Naive thymus-derived CD8-positive, alpha-beta T cell (primary cell): ENCODE measurements at places on chromosomes 13 and 19. TPM values are rescaled to one million over a fixed set of nuclear protein-coding genes. Genes with fewer than 3 reads are reported as not detected.
A peak's percentile ranks its signal among the peaks of the same experiment; 100 is the strongest.

DNA sequence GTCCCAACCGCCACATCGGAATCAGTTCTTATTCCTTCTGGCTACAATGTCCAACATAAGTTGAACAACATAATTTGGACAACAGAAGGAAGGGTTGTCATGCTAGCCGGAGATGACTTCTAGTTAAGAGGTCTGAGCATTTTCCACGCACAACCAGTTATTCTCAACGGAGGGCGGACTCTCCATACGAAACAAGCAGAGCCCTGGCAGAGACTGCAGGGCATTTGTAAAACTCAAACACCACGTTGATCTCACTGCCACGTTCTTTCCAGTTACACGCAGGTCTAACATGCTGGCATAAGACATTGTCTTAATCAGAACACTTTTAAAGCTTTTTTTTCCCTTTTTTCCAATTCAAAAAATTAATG is 38.3 kb upstream of the DCUN1D2 start:
- no peak overlapping the region for H3K27ac ChIP-seq
- no peaks in the 10 kb centered on the region for H3K27me3 ChIP-seq
- no peak overlapping the region for H3K4me3 ChIP-seq
- peaks cover 30% of the 10 kb centered on the region for H3K36me3 ChIP-seq
- no peak for DNase-seq

Gene MISP3
- 0.99 TPM for total RNA-seq

Gene NECTIN2
- total RNA-seq, result 0.93 TPM

- H3K27me3 ChIP-seq, result no peaks in the 10 kb centered on the region
- peak overlapping the region; percentile 100 for H3K4me3 ChIP-seq
- H3K27ac ChIP-seq, result peak overlapping the region; percentile 99
- peaks cover 27% of the 10 kb centered on the region for H3K4me1 ChIP-seq
- peak; percentile 65 for DNase-seq
Observed at GRCh38 chr19:4911786-4912672, 2.7 kb downstream of the UHRF1 start.

GRCh38 chr19:38213911-38214625 is 10.0 kb downstream of the DPF1 start:
- peak; percentile 50 for DNase-seq
- H3K36me3 ChIP-seq, result peaks cover 10% of the 10 kb centered on the region
- H3K27ac ChIP-seq, result peak overlapping the region; percentile 83
- peak overlapping the region; percentile 47 for H3K4me3 ChIP-seq
- peaks cover 68% of the 10 kb centered on the region for H3K27me3 ChIP-seq
- peaks cover 23% of the 10 kb centered on the region for H3K4me1 ChIP-seq

DNA sequence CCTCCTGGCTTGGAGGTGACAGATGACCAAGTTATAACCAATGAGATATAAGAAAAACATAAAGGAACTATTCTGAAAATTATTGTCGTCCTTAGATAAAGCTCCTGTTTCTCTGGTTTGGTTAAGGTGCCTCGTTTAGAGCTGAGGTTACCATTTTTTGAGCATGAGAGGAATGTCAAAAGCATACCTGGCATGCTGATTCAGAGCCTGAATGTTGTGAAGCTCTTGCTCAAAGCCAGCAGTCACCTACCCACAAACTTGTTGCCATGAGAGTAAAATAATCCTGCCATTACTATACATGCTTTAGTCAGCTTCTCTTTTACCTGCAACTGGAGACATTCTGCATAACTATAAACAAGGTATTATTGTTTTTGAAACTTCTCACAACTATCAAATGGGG is 1116.2 kb downstream of the DIAPH3 start:
- no peak for DNase-seq
- H3K27ac ChIP-seq, result no peak overlapping the region
- H3K4me1 ChIP-seq, result no peaks in the 10 kb centered on the region

Gene OR4F17
- total RNA-seq, result not detected

Gene PLIN5
- total RNA-seq, result 2.3 TPM

Gene IZUMO2
- total RNA-seq, result not detected

GRCh38 chr13:95547531-95548167 is 4.9 kb upstream of the CLDN10 start:
- no peak overlapping the region for H3K27ac ChIP-seq
- peaks cover 2% of the 10 kb centered on the region for H3K36me3 ChIP-seq
- H3K4me1 ChIP-seq, result peaks cover 6% of the 10 kb centered on the region
- no peak for DNase-seq
- peaks cover 44% of the 10 kb centered on the region for H3K27me3 ChIP-seq
- H3K4me3 ChIP-seq, result no peak overlapping the region

GRCh38 chr19:33740811-33741396 is 55.8 kb upstream of the KCTD15 start:
- H3K27ac ChIP-seq, result no peak overlapping the region
- H3K27me3 ChIP-seq, result peaks cover 27% of the 10 kb centered on the region
- no peaks in the 10 kb centered on the region for H3K36me3 ChIP-seq
- no peaks in the 10 kb centered on the region for H3K4me1 ChIP-seq

DNA sequence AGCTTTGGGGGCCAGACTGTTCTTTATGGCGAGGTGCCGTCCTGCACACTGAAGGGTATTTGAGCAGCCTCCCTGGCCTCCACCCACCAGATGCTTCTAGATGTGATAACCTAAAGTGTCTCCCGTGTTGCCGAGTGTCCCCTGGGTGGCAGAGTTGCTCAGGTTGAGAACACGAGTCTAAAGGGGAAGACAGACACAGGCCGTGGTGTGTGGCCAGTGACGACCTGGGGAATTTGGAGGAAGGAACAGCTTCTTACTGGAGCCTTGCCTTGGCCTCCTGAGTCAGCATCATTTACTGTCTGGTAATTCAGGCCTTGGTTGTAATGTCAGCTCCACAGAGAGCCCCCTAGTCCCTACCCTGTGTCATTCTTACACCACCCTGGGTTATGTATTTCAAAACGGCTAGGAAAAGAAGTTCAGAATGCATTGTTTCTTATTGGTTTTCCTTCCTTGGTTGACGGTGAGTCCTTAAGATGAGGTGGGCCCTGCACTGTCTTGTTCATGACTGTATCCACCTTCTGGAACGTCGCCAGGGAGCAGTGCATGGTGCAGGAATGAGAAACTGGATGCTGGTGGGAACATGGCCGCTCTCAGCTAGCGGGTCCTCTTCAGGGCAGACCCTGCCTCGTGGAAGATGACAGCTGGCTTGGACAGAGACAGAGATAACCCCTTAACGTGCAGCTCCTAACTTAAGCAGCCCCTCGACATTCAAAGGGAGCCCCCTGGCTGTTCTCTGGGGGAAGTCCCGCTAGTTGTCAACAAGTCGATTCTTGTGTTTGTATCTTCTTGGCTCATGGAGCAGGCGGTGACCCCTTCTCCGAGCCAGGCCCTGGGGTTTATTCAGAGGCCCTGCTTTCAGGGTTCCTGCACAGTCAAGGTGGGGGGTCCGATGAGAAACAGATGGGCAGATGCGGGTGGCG is 7.2 kb downstream of the SIN3B start:
- H3K4me3 ChIP-seq, result no peak overlapping the region
- H3K27ac ChIP-seq, result no peak overlapping the region
- no peak for DNase-seq
- H3K27me3 ChIP-seq, result no peaks in the 10 kb centered on the region

DNA sequence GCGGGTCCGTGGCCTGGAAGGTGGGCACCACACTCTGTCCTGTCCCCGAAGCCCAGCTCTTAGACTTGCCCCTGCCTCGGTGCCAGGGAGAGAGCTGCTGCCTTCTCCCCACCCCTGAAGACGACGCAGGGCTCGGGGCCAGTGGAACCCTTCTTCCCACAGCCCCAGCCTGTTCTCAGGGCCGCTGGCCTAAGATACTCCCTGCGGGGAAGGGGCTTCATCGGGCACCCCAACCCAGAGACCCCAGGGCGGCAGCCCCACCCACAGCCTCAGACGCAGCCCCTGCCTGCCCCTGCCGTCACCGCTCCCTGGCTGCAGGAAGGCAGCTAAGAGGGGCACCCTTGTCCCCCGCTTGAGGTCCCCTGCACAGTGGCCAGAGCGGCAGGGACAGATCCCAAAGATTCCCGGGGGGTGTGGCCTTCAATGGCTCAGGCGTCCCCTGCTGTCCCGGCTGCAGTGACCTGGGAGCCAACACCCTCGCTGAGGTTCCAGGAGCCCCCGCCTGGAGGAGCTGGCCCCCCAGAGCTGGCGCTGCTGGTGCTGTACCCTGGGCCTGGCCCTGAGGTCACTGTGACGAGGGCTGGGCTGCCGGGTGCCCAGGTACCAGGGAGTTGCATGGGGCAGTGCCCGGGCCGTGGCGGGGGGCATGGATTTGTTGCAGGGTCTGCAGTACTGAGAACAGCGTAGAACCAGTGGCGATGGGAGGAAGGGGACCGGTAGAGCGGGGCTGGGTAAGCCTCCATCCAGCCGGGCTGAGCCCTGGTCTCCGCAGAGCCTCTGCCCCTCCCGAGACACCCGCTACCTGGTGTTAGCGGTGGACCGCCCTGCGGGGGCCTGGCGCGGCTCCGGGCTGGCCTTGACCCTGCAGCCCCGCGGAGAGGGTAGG is 1.0 kb downstream of the AMH start:
- no peak overlapping the region for H3K27ac ChIP-seq
- H3K4me3 ChIP-seq, result peak overlapping the region; percentile 24
- no peaks in the 10 kb centered on the region for H3K36me3 ChIP-seq
- peaks cover 9% of the 10 kb centered on the region for H3K4me1 ChIP-seq
- DNase-seq, result no peak

DNA sequence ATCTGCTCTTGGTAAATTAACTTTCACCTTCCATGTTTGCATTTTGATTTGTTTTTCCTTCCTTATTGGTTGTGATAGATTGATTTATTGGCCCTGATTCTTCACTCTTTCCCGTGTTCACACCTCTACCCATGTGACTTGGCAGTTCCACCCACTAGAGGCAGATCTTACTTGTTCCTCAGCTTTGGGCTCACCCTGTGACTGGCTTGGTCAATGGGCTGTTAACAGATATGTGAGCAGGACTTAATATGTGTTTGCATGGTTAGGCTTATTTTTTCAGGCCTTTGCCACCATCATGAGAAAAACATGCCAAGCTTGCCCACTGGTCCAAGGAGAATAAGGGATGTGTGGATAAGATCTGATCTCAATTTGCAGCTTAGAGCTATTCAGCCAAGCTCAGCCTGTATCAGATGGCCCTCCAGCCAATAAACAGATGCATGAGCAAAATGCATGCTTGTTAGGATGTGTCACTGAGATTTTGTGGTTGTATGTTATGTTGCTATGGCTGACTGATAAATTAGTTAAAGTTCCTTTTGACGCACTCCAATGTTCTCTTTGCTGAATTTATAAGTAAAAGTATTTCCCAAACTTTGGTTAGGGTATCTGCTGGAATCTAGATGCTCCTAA is 48.0 kb downstream of the RGCC start:
- peaks cover 15% of the 10 kb centered on the region for H3K4me1 ChIP-seq
- no peak overlapping the region for H3K4me3 ChIP-seq
- H3K27ac ChIP-seq, result no peak overlapping the region
- H3K27me3 ChIP-seq, result no peaks in the 10 kb centered on the region
- no peak for DNase-seq

Gene CCDC8
- not detected for total RNA-seq

- no peaks in the 10 kb centered on the region for H3K4me1 ChIP-seq
- no peak for DNase-seq
- no peak overlapping the region for H3K4me3 ChIP-seq
- peaks cover 4% of the 10 kb centered on the region for H3K36me3 ChIP-seq
- H3K27me3 ChIP-seq, result no peaks in the 10 kb centered on the region
Observed at GRCh38 chr13:37364007-37364406, 234.6 kb downstream of the POSTN start.

DNA sequence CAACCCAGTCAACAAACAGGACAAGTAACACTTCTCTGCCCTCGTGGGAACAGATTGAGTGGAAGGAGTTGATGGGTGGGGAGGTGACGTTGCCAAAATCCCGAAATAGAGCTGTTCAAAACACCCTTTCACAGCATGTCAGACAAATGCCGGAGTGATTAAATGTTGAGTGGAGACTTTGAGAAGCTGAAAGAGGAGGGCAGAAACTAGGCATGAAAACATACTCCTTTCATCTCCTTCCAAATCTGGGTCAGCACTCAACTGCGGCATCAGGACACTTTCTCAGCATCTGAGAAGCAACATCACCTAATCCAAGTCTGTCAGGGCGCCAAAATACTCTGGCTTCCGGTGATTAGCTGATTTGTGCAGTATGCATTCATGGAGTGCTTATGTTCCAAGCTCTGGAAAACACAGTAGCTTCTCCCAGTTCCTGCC is 51.5 kb upstream of the MRI1 start:
- no peak overlapping the region for H3K27ac ChIP-seq
- H3K27me3 ChIP-seq, result peaks cover 26% of the 10 kb centered on the region
- no peaks in the 10 kb centered on the region for H3K4me1 ChIP-seq
- H3K4me3 ChIP-seq, result no peak overlapping the region

GRCh38 chr13:84831666-84832657 is 949.7 kb upstream of the SLITRK1 start:
- H3K4me3 ChIP-seq, result no peak overlapping the region
- no peaks in the 10 kb centered on the region for H3K27me3 ChIP-seq
- H3K27ac ChIP-seq, result no peak overlapping the region
- H3K36me3 ChIP-seq, result no peaks in the 10 kb centered on the region

DNA sequence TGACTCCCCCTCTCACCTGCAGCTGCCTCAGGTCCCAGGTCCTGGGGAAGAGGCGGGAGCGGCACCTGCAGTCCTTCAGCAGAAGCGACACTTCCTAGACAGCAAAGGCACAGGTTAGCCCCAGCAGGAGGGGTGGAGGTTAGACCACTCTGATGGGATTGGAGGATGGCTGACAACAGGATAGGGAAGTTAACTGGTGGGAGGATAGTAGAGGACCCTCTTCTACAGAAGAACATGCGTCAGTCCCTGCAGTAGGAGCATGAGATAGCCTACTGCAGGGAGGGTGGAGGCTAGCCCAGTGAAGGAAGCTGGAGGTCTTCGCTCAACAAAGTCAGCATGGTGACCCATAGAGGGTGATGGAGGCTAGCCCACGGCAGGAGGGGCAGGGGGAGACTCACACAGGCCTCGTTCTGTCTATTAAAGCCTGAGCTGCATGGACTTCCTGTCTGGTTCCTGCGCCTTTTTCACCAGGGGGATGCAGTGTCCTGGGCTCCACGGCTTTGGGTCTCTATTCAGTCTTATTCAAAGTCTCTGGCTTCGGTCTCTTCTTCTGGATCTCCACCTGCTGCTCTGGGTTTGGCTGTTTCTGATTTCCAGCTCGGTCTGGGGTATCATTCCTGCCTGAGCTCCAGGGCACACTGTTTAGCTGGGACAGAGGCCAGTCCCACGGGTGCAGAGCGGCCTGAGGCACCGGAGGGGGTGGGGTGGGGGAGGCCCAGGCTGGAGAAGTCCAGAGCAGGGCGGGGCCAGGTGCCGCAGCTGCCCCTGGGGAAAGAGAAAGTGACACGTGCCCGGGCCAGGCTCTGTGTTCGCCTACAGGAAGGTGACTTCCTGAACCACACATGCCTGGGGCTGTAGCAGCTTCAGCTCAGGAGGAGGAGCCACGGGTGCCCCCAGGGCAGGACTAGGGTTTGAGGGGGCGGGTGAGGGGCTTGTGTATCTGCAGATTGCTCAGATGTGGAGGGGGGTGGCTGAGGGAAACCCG is 7.3 kb downstream of the IFNL3 start:
- H3K27ac ChIP-seq, result peak overlapping the region; percentile 92
- H3K36me3 ChIP-seq, result no peaks in the 10 kb centered on the region
- DNase-seq, result peak; percentile 16
- H3K27me3 ChIP-seq, result peaks cover 2% of the 10 kb centered on the region
- H3K4me1 ChIP-seq, result peaks cover 34% of the 10 kb centered on the region

Gene LONP1
- total RNA-seq, result 75.3 TPM

Gene SOX1
- not detected for total RNA-seq
